Neural crest cell (in vitro differentiated cells): ENCODE measurements at places on chromosomes 5 and 9.

- no peak for DNase-seq
These were observed 929.7 kb upstream of the SEMA6A start for GRCh38 chr5:117504305-117504704.

- no peak for DNase-seq
These were observed 37.6 kb downstream of the ELL2 start for GRCh38 chr5:95923918-95924544.

DNA sequence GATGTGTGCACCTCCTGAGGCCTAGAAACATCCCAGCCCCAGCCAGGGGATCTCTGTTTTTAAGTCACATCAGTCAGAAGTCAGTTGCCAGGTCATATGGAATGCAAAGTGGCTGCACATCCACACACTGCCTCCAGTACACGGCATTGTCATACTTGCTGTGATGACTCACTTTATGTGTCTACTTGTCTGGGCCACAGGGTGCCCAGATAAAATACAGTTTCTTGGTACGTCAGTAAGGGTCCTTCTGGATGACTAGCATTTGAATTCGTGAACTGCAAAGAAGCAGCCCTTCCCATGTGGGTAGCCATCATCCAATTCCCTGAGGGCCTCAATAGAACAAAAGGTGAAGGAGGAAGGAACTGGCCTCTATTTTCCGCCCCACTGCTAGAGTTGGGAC, 27.7 kb downstream of the AUH start:
- DNase-seq: no peak

DNA sequence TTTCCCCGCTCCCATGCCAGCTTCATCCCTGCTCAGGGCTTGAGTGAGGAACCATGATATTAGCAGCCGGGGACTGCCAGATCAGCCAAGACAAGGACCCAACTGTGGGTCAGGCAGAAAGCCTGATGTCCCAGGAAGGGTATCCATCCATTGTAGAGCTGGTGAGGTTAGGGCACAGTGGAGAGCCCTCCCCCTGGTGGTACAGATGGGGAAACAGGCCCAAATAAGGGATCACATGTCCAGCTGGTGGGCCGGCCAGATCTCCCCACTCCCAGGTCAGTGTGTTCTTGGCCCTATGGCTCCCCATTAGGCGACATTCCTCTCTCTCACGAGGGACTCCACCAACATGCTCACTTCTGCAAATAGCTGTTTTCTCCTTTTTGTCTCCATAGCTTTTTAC, 9.0 kb downstream of the CDX1 start:
- DNase-seq: no peak

DNA sequence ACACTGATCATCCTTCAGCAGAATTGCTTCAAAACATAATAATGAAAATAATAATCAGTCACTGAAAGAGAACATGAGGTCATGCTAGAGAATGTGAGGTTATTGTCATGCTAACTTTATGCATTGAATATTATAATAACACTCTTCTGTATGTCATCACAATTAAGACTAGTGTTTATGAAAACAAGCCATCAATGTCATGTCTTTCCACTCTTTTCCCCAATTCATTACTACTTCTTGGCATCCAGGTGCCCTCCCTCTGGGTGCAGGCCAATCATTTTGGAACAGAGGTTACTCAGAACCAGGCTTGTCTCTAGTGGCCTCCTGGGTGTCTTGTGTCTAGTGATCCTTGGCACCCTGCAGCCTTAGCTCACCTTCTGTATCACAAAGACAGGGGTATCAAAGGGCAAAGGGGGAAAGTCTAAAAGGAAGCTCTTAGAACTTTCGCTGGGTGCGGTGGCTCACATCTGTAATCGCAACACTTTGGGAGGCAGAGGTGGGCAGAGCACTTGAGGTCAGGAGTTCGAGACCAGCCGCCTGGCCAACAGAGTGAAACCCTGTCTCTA, 217.6 kb upstream of the PIK3R1 start:
- no peak for DNase-seq

- peak; percentile 20 for DNase-seq
These were observed 70.0 kb upstream of the KLF9 start for GRCh38 chr9:70484232-70485130.

DNA sequence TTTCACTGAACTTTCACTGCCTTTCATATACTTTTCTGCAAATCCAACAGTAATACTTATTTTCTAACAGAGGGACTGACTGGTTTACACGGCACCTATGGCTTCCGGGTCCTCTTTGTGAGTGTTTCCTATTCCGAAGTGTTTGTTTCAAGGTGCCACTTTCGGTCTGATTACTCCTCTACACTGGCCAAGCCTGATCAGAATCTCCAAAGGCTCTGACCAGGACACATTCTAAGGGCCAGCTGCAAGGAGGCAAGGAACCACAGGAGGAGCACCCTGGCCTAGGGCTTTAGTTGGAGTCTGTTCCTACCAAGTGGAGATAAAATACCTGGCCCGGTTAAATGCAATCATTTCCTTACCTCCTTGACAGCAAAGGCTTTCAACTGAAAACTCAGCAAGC, 132.1 kb downstream of the GLIS3 start:
- DNase-seq: no peak

DNA sequence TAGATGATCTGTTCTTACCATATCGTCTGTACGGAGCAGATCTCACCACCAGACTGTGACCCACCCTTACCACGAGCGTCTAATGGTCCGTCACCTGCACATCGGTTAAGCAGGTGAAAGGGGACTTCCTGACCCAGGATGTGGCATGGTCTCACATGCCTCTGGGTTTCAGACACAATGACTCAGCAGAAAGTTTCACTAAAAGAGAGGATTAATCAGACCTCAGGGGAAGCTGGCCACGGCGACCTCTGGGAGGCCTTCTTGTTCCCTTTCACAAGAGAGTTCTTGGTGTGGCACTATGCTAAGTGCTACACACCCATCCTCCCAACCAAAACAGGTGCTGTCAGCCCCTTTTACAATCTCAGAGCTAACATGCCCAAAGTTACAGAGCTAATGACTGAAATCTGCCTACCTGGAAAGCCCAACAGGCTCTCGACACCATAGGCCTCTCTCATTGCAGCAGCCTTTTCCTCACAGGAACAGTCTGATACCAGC, 41.6 kb downstream of the ADAMTS12 start:
- DNase-seq: no peak

- DNase-seq: peak; percentile 36
These were observed 1.3 kb downstream of the GADD45G start for GRCh38 chr9:89606049-89606623.

- DNase-seq: no peak
These were observed 54.0 kb upstream of the LARP1 start for GRCh38 chr5:154701181-154701580.

DNA sequence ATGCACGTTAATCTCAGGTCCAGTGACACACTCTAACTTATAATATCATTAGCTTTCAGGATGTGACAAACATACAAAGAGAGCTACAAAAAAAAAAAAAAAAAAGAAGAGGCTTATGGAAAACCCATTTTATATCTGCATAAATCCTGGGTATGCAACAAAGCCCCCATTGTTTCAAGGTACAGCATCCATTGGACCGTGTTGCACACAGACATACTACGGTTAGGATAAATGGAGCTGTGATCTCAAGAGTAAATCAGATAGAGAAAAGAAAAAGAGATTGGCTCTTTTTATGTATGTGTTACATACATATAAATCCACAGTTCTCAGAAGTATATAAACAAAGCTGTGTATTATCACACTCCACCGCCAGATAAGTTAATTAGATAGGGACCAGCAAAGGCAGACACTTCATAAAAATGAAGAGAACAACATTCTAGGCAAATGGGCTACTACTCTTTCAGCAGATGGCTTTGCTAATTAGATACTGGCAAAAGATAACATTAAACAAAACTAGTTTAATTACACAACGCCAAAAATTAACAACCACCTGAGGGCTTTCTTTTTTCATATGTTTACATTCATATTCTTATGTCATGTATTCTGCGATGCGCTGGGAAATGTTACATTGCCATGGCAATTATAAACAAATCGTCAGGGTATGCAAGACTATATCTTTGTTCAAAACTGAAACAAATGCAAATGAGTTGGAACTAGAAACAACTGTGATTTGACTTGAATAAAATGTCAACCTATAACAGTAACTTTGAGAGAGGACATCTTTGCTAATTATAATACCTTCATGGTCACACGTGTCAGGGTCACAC, 304.2 kb downstream of the SEMA5A start:
- DNase-seq: no peak

- DNase-seq: no peak
These were observed 39.5 kb downstream of the CXXC5 start for GRCh38 chr5:139687656-139688055.

DNA sequence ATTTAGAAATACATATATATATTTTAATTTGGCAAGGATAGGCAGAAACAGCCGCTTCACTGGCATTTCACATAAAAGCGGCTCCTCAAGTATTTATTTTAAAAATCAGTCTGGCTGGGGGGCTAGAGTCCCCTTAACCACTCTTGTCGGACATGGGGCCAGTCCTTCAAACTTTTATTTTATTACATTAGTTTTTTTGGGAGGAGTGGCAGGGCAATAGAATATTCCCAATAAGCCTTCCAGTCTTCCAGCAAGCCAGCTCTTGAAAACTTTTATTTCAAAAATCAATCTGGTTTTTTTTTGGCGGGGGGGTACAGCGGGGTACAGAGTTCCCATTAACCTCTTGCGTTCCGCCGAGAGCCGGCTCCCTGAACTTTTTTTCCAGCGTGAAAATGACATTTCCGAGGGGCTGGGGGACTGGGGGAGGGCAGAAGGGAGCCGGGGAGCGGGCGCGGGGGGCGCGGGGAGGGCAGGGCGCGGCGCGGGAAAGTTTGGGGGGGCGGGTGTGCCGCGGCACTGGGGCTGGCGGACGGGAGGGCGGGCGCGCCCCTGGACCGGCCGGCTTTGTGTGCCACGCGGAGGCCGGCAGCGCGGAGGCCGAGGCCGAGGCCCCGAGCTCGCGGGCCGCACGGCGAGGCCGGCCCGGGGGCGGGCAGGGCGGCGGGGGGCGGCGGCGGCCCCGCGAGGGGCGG, 504 bp upstream of the ZNF618 start:
- DNase-seq: no peak

GRCh38 chr9:106953174-106953573, 90.2 kb downstream of the ZNF462 start:
- DNase-seq: no peak

- no peak for DNase-seq
These were observed 34.4 kb downstream of the DUSP1 start for GRCh38 chr5:172736508-172737135.

- DNase-seq: no peak
These were observed 4.8 kb downstream of the NR3C1 start for GRCh38 chr5:143398451-143399237.

GRCh38 chr5:173020154-173020581, 36.0 kb upstream of the CREBRF start:
- DNase-seq: no peak

DNA sequence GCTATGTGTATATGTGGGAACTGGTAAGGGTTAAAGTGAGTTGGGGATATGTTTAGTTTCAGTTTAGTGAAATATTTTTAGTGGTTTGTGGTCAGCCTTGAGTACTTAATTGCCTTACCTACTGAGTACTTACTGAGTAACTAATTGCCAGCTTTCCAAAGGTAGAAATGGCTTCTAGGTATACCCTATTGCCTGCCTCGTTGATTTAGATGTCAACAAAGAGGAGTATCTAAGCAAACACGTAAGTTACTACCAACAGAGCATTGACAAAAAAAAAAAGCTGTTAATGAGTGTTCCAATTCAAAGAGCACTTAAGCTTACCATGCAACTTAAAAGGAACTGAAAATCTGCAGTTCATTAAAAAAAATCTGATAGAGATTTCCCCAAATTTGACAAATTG, 8.8 kb downstream of the ATP10B start:
- no peak for DNase-seq

- DNase-seq: no peak
These were observed 12.1 kb upstream of the LAMC3 start for GRCh38 chr9:130996676-130997394.
